ENCODE measurements at places on chromosomes 12 and 14. TPM values are rescaled to one million over a fixed set of nuclear protein-coding genes. Genes with fewer than 3 reads are reported as not detected.
A peak's percentile ranks its signal among the peaks of the same experiment; 100 is the strongest.

The CYP27B1 gene
- 1.7 TPM for total RNA-seq

The SELPLG gene
- 0.34 TPM for total RNA-seq

DNA sequence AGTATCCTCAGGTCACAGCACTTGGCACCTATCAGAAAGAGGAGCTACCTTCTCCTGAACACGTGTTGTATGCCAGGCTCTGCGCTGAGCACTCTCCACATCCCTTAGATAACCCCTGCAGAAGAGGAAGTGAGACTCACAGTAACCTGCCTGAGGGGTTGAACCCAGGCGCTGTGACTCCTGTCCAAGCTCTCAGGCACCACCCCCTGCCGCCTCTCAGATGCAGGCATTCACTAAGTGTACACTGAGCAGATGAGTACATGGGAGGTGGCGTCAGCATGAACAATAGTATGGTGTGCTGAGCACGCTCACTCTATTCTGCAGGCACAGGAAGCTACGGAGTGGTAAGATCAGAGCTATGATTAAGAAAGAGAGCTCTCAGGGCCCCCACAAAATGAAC, 21.0 kb upstream of the RIC8B start:
- no peak overlapping the region for H3K27ac ChIP-seq
- DNase-seq, result no peak

DNA sequence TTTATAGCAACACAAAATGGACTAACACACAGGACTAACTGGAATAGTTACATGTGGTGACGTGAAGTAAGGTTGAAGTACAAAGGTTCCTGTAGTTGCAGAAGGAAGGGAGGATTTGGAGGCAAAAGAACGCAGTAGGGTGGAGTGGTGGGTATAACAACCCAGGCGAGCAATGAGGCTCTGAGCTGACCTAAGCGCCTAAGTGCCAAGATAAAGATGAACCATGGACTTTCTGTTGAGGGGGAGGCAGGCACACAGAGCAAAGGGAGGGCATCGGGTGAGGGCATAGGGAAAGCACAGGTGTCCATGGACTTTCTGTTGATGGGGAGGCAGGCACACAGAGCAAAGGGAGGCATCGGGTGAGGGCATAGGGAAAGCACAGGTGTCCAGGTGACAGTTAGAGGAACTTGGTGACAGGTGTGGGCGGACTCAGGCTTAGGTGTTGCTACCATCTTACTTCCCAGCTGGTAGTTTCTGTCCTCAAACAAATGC, 15.2 kb downstream of the SCNN1A start:
- no peak for DNase-seq
- no peak overlapping the region for H3K27ac ChIP-seq
- H3K27me3 ChIP-seq, result peaks cover 3% of the 10 kb centered on the region

DNA sequence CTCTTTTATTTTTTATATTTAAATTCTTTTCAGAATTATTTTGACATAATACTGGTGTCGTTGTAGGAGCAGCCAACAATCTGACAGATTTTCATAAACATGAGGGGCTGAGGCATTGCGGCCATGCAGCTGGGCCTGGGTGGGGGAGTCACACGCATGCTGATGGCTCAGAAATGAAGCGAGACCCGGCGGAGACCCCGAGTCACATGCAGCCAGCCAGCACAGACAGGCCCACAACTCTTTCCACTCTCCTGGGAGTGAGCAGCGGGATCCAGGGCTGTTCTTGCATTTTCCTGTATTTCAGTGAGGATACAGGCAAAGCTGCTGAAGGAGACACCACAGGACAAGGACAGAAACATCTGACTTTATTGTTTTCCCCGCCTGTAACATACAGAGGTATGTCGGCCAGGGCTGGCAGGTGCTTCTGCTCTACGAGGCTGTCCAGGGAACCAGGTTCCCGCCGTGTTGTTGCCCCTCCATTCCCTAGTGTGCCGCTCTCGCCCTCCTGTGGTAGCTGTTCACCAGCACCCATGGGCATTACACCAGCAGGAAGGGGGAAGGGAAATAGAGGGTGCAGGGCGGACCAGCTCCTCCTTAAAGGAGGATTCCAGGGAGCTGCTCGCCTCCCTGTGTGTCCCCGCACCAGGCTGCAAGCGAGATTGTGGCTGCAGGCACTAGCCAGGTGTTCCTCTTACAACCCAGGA, 30.5 kb downstream of the FZD10 start:
- DNase-seq, result no peak
- H3K27ac ChIP-seq, result no peak overlapping the region
- no peaks in the 10 kb centered on the region for H3K27me3 ChIP-seq
- H3K4me1 ChIP-seq, result no peaks in the 10 kb centered on the region

GRCh38 chr12:49761677-49762467, 20.5 kb downstream of the TMBIM6 start:
- H3K36me3 ChIP-seq, result peaks cover 6% of the 10 kb centered on the region
- no peaks in the 10 kb centered on the region for H3K4me1 ChIP-seq
- H3K27ac ChIP-seq, result peak overlapping the region; percentile 24
- no peak for DNase-seq

GRCh38 chr12:112285600-112286401, 96.4 kb downstream of the HECTD4 start:
- H3K4me3 ChIP-seq, result no peak overlapping the region
- DNase-seq, result no peak

GRCh38 chr12:45200491-45201043, 15.3 kb upstream of the ANO6 start:
- H3K27me3 ChIP-seq, result peaks cover 2% of the 10 kb centered on the region
- DNase-seq, result no peak
- no peak overlapping the region for H3K27ac ChIP-seq
- H3K36me3 ChIP-seq, result no peaks in the 10 kb centered on the region
- H3K4me1 ChIP-seq, result no peaks in the 10 kb centered on the region

DNA sequence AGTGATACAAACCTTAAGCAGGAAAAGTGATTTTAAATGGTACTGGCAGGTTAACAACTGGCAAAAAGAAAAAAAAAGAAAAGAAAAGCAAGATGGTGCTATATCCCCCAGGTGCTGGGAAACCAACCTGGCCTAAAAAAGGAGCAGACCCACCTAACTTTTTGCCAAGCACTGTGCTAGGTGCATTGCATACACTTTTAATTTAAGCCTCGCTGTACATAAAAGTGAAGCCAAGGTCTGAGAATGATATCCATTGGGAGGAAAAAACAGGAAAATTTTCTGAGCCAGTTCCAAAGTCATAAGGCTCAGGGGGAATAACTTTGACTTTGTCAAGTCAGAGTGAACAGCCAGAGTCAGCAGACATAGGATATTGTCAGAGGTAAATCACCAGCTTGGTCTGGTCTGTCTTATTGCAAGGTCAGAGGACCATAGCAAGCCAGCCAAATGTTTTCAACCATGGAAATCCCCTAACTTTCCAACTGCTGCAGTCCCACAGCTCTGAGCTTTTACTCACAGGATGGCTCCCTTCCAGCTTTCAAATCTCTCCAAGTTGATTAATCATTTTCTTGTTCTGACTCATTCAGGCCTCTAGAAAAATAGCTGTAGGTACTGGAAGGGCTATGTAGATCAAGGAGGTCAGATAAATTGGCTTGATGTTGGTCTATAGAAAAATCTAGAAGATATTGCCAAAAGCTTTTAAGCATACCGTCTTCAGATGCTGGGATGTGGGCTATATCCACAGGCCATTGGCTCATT, 412.9 kb downstream of the RAD51B start:
- DNase-seq, result no peak
- H3K4me1 ChIP-seq, result no peaks in the 10 kb centered on the region
- no peaks in the 10 kb centered on the region for H3K27me3 ChIP-seq
- H3K4me3 ChIP-seq, result no peak overlapping the region
